Caco-2 (cell line): ENCODE measurements at places on chromosomes 6 and 20. TPM values are rescaled to one million over a fixed set of nuclear protein-coding genes. Genes with fewer than 3 reads are reported as not detected.

Gene MYMX
- total RNA-seq: not detected in 2 replicates

GRCh38 chr6:15425947-15426346 lies 180.1 kb downstream of the JARID2 start:
- no peak for DNase-seq

DNA sequence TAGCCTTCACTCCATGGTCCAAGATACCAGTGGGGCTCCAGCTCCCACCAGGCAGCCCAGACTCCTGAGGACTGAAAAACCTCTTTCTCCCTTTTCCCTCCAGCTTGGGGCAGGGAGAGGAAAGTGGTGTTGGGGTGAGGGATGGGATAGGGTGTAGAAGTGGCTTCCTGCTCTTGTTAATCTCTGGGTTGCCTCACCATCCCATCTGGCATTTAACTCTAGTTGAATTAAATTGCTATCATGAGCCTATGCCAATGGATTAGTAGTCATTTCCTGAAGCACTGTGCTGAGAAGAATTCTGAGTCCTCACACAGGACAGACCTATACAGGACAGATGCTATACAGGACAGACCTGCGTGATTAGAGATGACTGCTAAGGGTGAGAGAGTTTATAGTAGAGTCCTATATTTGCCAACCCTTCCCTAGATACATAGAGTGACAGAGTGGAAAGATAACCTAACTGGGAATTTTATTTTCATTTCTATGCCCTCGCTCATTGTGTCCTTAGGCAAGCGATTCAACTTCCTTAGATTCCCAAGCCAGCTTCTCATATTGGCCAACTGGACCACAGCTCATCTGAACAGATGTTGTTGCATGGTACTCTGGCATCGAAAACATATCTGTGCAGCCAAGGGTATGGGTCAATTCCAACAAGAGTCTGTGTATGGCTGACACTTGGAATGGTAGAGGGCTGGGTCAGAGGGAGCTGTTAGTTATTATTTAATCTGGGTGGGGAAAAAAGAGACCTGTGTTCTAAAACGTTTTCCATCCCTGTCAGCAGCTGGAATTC lies 42.8 kb downstream of the MCHR2 start:
- no peak for DNase-seq

Gene PSMB8
- total RNA-seq: 3.7 and 3.9 TPM in 2 replicates

Gene RNF39
- total RNA-seq: 0.23 and 0.37 TPM in 2 replicates

DNA sequence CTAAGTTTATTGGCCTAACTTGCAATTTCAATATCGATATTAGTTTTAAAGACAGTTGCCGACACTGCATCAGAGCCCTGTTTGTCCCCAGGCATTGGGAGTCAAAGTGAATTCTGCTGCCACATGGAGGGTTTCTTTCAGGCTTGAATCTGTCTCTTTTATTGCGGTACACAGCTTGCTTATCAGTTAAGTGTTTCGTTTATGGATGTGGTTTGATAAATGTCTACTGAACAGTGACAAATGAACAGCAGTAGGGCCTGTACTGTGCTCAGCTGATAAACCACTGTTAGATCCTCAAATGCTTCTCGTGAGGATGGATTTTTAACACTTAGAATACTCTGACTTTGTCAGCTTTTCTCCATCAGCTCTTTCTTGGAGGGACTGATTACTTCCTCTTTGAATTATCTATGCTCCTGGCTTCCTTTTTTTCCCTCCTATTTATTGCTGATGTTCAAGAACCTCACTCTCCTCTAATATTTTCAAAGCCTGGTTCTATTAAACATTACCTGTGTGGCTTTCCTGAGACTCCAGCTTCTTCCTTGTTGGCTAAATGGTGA lies 240.8 kb downstream of the PLCB1 start:
- DNase-seq: no peak

GRCh38 chr6:88008831-88009231 lies 38.8 kb upstream of the SPACA1 start:
- DNase-seq: no peak

Gene SPATS1
- total RNA-seq: not detected in 2 replicates

GRCh38 chr6:68196645-68197044 lies 438.4 kb upstream of the ADGRB3 start:
- no peak for DNase-seq

- DNase-seq: no peak
Measured at GRCh38 chr6:5241252-5241651, 19.5 kb downstream of the LYRM4 start.

DNA sequence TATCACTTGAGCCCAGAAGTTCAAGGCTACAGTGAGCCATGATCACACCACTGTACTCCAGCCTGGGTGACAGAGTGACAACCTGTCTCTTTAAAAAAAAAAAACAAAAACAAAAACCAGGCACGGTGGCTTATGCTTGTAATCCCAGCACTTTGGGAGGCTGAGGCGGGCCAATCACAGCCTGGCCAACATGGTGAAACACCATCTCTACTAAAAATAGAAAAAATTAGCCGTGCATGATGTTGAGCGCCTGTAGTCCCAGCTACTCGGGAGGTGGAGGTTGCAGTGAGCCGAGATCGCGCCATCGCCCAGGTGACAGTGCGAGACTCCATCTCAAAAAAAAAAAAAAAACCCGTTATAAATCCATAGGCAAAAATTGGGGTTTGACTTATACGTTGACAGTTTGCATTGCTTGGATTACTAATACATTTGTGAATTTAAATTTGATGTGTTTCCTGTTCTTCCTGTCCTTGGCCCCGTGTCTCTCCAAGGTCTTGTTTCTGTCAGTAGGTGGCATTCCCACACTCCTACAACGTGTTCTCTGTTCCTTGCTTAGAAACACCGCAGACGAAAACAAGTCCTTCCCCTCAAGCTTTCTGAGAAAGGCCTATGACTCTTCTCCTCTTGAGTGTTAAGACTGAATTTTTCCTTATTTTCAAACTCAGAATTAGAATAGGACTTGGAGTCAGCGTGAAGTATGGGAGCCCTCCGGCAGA lies 147.0 kb downstream of the DTNBP1 start:
- DNase-seq: no peak

DNA sequence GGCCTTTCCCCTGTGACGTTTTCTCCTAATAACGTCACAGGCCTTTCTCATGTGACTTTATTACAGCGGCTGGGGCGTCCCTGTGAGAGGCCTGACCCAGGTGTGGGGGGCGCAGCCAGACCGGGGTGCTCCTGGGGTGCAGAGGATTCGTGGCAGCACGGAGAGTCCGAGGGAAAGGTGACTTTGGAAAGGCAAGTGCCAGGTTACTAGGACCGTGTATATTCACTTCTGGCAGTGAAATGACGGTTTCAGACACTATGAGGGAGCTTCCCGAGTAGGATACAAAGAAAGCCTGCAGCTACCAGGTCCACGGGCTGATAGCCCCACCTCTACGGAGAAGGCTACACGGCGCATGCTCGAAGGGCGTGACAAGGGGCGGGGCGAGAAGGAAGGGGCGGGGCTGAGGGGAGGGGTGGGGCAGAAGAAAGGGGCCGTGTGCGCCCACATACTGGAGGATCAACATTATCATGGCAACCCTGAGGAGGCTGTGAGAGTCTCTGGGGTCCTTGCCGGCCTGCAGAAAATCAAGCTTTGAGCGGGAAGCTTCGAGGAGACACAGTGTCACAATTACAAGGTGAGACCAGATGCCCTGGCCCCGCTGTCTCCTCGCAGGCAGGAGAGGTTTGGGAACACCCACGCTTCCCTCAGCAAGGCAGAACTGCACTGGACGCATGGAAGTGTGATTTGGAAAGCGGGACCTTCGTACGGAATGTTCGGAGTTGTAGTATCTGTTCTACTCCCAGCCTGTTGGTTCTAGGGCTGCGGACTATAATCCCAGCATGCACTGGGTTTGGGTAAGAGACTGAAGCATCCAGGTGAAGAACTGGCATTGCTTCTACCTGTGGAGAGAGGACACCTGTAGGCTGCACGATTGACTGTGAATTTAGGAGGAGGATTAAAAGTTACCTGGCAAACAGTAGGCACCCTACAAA lies 54.4 kb upstream of the ZNF337 start:
- DNase-seq: peak; percentile 86

DNA sequence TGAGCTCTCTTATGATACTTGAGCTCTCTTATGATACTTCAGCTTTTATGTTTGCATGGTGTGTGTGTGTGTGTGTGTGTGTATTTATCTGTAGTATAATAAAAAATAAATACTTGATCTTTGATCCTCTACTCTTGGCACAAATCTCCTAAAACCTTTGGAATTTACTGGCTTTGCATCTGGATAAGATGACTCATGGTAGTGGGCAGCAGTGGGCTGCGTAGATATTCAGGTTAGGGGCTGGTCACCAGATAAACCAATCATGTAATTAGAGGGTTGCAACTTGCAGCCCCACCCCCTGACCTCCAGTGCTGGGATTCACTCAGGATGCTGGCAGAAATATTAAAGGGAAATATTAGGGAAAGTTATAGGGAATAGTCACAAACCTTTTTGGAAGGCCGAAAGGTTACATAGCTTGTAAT lies 151.9 kb upstream of the COL21A1 start:
- peak; percentile 86 for DNase-seq

Gene LHFPL5
- not detected in 2 replicates for total RNA-seq

DNA sequence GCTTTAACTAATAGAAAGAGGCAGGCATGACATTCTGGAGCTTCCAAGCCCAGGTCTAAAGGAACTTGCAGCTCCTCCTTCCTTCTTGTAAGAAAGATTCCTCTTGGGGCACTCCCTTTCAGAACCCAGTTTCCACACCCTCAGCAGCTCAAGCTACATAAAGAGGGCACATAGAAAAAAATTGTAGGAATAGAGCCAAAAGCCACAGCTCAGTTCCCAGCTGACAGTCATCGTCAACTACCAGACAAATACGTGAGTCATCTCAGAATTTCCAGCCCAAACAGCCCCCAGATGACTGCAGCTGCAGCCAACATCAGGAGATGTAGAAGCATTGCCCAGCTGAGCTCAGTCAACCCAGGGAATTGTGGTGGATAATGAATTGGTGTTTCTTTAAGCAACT lies 349.8 kb upstream of the ARID1B start:
- DNase-seq: no peak

Gene DNAH8
- total RNA-seq: not detected in 2 replicates

Gene MPIG6B
- not detected in 2 replicates for total RNA-seq

DNA sequence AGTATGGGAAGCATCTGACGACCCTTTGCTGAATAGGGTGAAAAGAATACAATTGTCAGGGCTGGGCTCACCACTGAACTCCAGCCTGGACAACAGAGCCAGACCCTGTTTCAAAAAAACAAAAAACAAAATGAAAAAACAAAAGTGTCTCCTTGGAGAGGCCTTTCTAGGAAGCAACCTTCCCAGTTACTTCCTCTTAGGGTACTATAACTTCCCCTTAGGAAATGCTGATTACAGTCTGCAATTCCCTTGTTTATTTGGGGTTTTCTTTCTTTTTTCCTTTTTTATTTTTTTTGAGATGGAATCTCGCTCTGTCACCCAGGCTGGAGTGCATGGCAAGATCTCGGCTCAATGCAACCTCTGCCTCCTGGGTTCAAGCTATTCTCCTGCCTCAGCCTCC lies 20.5 kb upstream of the TTPAL start:
- DNase-seq: no peak

- DNase-seq: no peak
Measured at GRCh38 chr6:109579361-109579760, 96.3 kb upstream of the ZBTB24 start.

DNA sequence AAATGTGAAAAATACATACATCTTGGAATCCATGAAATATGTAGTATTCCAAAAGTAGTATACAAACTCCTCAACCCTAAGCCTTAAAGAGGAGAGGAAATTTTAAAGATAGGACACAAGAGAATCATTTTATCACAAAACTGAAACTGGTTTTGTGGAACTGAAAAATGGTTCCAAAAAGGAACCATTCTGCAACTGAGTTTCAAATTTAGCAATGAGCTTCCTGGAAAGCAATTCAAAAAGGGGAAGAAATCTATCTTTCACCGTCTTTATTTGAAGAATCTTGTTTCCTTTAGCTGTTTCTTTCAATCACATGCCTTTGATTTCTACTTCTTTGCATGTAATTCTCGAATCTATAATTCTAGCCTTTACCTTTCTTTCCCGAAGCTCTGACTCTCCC lies 32.2 kb upstream of the LAMP5 start:
- DNase-seq: no peak

Gene CGA
- total RNA-seq: not detected in 2 replicates

GRCh38 chr20:56358600-56359211 lies at the start of gene FAM210B:
Gene FAM210B, plus strand, starts transcription at chr20:56358974. Its CDS starts 32 bp downstream, at chr20:56359006.
- peak; percentile 96 for DNase-seq

GRCh38 chr6:131391116-131391515 lies 181.9 kb upstream of the ARG1 start:
- no peak for DNase-seq
